ENCODE measurements at places on chromosomes 6 and 20.
A peak's percentile ranks its signal among the peaks of the same experiment; 100 is the strongest.

DNA sequence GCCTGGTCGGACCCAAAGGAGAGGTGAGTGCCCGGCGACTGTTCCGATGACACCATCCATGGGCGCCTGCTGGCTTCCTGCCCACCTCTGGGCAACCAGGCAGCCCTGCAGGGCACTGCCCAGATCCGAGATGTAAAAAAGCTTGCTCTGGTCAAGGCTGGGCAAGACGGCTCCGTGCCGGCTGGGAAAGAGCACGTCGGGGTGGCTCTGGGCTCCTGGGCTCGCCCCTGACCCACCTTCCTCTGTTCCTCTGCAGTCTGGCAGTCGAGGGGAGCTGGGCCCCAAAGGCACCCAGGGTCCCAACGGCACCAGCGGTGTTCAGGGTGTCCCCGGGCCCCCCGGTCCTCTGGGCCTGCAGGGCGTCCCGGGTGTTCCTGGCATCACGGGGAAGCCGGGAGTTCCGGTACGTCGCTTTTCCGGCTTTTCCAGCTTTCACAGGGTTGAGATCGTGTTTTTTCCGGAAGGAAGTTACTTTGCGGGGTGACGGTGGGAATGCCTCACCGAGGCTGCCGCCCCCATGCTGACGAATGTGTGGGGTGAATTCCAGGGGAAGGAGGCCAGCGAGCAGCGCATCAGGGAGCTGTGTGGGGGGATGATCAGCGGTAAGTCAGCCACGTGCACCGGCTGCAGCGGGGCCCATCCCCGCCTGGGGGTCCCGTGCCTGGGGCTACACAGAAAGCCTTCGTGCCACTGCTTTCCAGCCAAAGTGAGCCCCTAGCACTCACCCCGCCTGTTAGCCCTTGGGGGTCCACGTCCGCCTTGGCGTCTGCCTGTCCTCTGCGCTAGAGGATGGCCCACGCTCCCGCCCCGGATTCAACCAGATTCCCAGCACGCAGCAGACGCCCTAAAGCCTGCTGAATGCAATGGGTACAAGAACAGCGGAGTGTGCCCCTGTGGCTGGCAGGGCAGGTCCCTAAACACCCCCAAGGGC is 19.3 kb downstream of the COL9A3 start:
- DNase-seq = no peak

DNA sequence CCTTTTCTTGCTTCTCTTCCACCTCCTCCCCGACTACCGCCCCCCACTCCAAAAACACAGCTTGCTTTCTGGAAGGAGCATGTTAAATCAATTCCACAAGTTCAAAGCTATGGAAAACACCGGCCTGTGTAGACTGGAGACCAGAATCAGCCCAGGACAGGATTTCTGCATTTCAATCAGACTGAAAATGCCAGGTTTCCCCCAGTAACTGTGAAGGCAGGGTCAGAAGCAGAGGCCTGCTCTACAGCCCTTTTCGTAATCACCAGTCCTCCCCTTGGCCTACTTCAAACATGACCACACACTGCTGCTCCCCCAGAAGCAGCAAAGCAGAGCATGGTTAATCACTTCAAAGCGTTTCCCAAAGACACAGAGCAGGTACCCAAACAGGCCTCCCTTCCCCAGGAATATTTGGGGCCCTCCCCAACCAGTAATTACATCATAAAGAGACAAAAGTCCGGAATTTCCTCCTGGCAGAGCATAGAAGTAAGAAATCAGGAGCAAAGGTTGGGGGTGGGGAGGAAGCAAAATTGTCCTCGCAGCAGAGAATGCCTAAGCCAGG is 38.4 kb downstream of the ZMYND8 start:
- peak; percentile 73 for DNase-seq

GRCh38 chr20:22430154-22430745 is 154.1 kb downstream of the FOXA2 start:
- no peak for DNase-seq

GRCh38 chr6:87183687-87184086 is 28.3 kb downstream of the ZNF292 start:
- DNase-seq = peak; percentile 44

DNA sequence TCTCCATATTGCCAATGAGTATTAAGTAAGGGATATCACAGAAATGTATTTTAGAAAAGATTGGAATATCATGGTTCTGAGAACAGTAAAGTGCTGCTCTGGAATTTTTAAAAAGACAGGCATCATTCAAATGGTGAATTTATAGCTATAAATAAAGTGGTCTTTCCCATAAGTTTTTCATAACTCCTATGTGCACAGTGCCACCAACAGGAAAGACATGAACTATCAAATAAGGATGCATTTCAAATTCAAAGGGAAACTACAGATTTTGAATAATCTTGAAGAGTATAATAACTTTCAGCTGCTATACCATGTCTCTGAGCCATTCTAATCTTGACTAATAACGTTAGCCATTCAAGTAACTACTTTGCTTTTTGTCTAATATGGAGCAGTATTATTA is 456.8 kb upstream of the GJE1 start:
- peak; percentile 25 for DNase-seq

DNA sequence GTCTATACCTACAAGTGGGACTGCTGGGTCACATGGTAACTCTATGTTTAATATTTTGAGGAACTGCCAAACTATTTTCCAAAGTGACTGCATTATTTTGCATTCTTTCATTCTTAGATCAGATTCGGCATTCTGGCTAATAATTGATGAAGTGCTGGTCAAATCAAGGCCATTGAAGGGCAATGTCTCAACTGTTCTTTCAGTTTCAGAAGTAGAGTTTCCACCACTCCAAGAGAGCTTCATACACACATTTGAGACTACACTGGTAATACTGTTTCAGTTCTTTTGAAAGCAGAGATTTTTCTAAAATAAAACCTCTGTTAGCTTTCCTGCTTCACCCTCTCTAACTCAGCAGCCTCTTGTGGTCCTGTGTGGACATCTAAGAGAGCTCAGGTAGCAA is 154.5 kb downstream of the CFAP61 start:
- no peak for DNase-seq

GRCh38 chr6:121236984-121237383 is 97.3 kb downstream of the TBC1D32 start:
- no peak for DNase-seq

- peak; percentile 52 for DNase-seq
These were observed 35.2 kb downstream of the NDUFAF5 start for GRCh38 chr20:13819885-13820645.

GRCh38 chr20:10067321-10067720 is 32.5 kb downstream of the ANKEF1 start:
- no peak for DNase-seq

Measured in EL (cell line).